ENCODE measurements at places on chromosomes 7 and 10.

DNA sequence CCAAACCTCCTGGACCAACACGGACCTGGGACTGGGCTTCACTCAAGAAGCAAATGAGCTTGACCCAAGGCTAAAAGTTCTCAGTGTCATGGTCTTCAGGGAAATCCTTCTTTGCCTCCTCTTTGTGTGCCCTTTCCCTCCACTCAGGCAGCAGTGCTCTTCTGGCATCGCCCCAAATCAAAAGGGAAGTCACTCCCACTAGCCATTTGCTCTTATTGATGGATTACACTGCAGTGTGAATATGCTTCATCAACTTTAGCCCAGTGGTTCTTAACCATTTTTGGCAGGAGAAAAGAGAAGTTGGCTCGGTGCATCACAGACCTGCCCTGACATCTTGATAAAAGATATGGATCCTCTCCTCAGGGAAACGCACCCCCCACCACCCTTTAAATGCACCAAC, 19.2 kb upstream of the IKZF1 start:
- no peak for DNase-seq

- no peak for DNase-seq
Measured at GRCh38 chr10:18145652-18146051, 5.4 kb downstream of the CACNB2 start.

DNA sequence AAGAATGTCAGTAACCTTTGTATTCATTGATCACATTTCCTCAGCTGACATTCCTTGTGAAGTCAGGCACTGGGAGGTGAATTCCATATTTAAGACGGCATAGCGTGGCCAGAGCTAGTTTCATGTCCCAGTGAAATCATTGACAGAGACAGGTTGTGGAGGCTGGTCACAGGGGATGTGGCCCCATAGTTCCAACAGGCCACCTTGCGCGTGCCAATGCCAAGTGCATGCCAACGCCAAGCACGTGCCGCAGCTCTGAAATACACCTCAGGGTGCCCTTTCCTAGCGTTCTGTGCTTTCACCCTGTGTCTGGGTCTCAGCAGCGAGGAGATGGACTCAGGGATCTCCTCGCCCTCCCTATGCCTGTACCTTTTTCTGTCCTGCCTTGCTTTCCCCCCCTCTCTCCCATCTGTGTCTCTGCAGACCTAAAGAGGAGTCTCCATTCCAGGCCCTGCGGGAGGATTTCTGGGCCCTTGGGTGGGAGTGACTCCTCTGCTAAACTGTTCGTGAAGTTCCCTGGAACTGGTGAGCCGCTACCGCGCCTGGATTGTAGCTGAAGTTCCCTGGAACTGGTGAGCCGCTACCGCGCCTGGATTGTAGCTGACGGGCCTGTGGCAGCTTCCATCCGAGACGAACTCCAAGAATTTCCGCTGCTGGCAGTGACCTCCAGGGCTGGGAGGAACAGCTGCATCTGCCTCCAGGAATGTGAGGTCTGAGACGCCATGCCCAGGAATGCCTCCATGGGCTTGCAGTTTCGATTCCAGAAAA, 19.7 kb downstream of the AQP1 start:
- no peak for DNase-seq

GRCh38 chr10:20795391-20795790, 101.7 kb downstream of the NEBL start:
- DNase-seq: no peak

DNA sequence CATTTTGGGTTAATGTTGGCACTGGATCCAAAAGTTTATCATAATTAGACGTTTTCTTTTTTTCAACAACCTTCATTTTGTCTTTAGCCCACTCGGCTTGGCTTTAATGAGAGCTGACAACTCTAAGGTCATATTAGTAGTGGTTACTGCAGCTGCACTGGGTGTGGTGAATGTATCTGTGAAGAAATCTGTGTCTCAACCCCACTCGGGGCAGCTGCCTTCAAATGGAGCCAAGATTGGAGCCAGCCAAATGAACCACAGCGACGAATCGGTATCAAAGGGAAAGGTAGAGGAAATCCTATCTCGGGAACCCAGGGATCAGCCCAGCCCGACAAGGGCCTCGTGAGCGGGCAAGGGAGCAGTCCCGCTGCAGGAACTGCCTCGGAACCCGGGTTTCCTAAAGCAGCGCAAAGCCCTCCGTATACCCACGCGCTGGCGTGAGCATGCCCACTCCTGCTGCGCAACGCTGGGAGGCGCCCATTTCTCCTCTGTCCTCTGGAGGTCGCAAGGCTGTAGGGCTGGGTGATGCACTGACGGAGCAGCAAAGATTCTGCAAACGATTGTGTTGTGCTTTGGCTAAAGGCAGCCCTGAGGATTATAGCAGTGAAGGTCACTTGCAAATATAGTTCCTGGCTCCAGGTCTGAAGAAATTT, 98.7 kb upstream of the MBL2 start:
- DNase-seq: no peak

DNA sequence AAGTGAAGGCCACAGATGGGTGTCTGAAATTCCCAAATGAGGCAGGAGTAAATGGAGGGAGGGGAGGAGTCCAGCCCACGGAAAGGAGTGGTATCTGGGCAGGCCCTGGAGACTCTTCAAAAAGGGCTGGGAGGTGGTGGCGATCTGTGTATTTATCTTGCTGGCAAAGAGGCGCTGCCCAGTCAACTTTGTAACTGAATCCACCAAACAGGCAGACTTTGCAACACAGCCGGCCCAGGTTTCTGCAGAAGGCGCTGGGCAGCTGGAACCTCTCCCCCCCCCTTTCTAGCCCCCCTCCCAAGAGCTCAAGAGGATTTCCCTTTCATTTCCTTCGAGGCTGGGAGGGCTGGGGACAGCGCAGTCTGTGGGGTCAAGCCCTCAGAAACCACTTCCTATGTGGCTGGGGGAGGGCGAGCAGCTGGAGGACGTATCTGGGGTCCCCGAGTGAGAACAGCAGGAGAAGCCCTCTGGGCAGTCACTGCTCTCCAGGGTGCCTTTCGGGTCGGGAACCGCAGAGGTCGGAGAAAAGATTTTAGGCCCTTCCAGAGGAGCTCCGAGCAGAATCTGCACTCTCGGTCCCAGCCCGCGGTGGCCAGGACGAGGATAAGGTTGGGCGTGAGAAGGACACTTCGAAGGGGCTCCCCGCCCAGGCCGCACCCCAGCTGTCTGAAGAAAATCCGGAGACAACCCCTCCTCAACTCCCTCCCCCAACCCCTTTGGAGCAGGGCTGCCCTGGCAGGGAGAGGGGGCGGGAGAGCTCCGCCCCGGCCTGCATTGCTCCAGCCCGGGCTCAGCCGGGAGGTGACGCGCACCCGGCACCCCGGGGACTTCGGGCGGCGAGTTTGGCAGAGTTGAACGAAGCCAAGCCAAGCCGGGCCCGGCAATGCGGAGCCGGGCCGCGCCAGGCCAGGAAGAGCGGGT, 965 bp downstream of the ZCCHC24 start:
- peak; percentile 50 for DNase-seq

GRCh38 chr7:43754596-43754995, 3.9 kb upstream of the BLVRA start:
- DNase-seq: no peak

- DNase-seq: peak; percentile 35
Measured at GRCh38 chr10:103204353-103205255, 11.5 kb upstream of the NT5C2 start.

- DNase-seq: no peak
Measured at GRCh38 chr7:6718124-6718523, 11.4 kb upstream of the ZNF12 start.

- no peak for DNase-seq
Measured at GRCh38 chr7:15335390-15335789, 226.4 kb downstream of the AGMO start.

DNA sequence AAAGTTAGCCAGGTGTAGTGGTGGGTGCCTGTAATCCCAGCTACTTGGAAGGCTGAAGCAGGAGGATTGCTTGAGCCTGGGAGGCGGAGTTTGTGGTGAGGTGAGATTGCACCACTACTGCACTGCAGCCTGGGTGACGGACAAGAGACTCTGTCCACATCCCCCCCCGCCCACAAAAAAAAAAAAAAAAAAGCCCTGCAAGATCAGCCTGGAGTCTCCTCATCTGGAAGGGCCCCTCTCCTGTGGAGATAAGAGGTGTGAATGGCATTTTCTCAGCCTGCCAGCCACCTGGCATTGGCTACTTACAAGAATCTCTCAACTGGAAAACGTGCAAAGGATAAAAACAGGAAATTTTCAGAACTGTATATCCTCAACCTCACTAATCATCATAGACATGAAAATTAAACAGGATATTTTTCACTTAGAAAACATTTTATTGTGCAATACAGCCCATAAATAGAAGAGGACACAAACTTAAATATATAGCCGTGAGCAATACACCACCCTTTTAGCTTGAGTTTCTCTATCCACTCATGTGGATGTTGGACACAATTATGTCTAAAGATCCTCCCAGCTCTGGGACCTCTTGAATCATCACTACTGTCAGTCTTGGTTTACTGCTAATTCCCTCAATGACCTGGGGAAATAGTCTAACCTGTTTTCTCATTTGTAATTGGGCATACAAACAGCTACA, 11.3 kb upstream of the TSPAN15 start:
- peak; percentile 81 for DNase-seq

DNA sequence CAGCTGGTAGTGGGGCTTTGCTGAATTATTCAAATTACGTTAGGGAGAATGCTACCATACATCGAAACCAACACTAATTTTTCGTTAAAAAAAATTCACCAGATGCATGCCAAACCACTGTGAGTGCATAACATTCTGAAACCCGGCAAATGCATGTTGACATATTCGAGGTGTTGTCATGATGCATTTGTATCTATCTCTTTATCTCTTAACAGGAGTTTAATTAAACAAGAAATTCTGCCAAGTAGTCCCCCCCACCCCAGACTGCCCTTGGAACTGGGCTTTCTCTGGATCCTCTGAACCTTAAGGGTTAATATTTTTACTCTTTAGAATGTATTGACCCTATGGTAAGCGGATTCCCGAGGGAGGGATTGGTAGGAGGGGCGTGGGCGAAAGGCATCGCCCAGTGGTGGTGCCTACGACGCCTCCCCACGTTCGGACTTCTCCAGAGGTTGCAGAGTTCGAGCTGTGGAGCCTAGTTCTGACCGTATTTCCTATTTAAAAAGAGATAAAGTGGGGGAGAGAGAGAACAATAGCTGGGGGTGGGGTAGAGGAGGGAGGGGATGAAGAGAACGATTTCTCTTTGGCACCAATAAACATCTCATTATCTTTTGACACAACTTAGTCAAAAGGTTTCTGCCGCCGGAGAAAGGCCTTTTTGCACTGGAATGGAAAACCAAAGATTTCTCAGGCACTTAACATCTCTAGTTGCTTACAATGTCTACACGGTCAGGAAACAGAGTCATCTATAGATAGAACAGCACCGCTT, 7.2 kb downstream of the DLX6 start:
- no peak for DNase-seq

- DNase-seq: peak; percentile 8
Measured at GRCh38 chr7:90246171-90246570, 1.2 kb downstream of the CFAP69 start.

- DNase-seq: peak; percentile 64
Measured at GRCh38 chr7:71752171-71752935, 620.4 kb downstream of the GALNT17 start.

DNA sequence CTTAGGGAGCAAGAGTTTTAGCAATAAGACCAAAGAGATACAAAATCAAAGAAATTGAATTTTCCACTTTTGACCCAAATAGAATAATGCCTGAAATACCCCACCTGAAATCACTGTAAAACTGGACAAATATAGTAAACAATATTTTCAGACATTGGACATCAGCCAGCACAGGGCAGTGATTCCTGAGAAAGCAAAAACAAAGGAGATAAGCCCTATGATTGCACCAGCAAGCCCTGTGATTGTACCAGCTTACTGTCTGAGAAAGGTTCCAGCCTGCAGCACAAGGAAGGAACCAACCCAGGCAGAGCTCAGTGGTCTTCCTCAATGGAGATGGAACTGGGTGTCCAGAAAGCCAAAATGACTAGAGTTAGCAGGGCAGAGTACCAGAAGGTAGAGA, 10.3 kb downstream of the TMEM106B start:
- DNase-seq: no peak

GRCh38 chr7:149248777-149249176, 9.3 kb downstream of the ZNF212 start:
- DNase-seq: no peak

DNA sequence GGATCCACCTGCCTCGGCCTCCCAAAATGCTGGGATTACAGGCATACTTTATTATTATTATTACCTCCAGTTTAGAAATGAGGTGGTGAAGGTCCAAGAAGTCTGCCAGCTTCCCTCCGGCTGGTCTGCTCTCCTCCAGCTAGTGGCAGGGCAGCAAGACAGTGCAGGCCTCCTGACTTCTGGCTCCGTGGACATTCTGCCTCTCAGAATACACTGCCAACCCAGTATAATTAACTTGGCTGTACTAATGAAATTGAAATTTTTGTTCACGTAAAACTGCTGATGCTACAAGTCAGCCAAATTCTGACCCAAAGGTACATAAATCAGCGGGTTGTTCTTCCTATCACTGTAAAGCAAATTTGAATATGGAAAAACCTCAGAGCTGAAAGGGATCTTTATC, 7.6 kb upstream of the PDE1C start:
- DNase-seq: no peak

DNA sequence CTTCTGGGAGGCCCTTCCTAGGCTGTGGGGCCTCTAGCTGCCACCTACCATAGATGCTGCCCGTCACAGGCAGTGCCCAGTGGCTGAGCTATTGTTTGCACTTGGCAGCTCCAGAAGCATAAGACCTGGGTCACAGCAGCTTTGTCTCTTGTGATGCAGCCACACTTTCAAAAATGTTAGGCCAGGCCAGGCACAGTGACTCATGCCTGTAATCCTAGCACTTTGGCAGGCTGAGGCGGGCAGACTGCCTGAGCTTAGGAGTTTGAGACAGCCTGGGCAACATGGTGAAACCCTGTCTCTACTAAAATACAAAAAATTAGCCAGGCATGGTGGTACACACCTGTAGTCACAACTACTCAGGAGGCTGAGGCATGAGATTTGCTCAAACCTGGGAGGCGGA, 9.5 kb upstream of the KAZALD1 start:
- peak; percentile 58 for DNase-seq

DNA sequence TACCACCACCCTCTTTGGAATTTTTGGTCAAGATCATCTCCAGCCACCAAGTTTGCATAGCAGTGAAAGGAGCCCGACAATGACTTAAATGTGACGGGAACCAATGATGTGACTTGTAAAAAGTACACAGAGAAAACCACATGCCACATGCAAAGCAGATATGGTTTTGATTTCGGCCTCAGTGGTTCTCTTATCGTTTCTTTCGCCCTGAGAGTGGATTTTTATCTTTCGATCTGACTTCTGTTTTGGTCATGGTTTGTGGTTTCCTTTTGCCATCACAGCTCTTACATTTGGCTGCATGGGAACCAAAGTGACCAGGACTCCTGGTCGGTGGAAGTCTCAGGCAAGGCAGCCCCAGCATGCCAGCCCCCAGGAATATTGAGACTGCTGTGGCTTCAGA, 31.5 kb downstream of the TCF7L2 start:
- DNase-seq: no peak

- no peak for DNase-seq
Measured at GRCh38 chr7:7970531-7971307, 2.1 kb downstream of the GLCCI1 start.

- DNase-seq: peak; percentile 70
Measured at GRCh38 chr7:5997210-5997808, 11.5 kb downstream of the PMS2 start.

GRCh38 chr10:77512219-77512578, 125.4 kb downstream of the KCNMA1 start:
- DNase-seq: no peak

Data from PC-9 (cell line).